A549 treated with AZD2906 at 1 μM for 4 hours (cell line): ENCODE measurements at places on chromosomes 7 and 10. TPM values are rescaled to one million over a fixed set of nuclear protein-coding genes. Genes with fewer than 3 reads are reported as not detected.

ADRA2A gene
- 0.12 to 0.20 TPM (median 0.18 TPM) in 5 replicates for total RNA-seq

CDC14C gene
- 0.03 TPM in 1 of 5 replicates, not detected in the others for total RNA-seq

HMX3 gene
- 0.06 to 0.10 TPM (median 0.09 TPM) in 4 of 5 replicates, not detected in the other for total RNA-seq

UPK3B gene
- 11.5 to 19.9 TPM (median 17.5 TPM) in 5 replicates for total RNA-seq

ITGA8 gene
- total RNA-seq, result 0.02 TPM in 1 of 5 replicates, not detected in the others

CHRM2 gene
- not detected in 5 replicates for total RNA-seq
